Activated CD4-positive, alpha-beta memory T cell treated with anti-CD3 and anti-CD28 coated beads for 36 hours (primary cell): ENCODE measurements at places on chromosomes 13 and 19. TPM values are rescaled to one million over a fixed set of nuclear protein-coding genes. Genes with fewer than 3 reads are reported as not detected.

The RFXANK gene
- 78.1 TPM for total RNA-seq

The LYPD5 gene
- 0.62 TPM for total RNA-seq

The ZNF726 gene
- 15.9 TPM for total RNA-seq

The GAPDHS gene
- total RNA-seq: not detected

The CRX gene
- not detected for total RNA-seq

The TEX26 gene
- total RNA-seq: not detected

The FPR2 gene
- total RNA-seq: not detected

GRCh38 chr13:31950111-31950815 is 81.3 kb upstream of the FRY start:
- no peak for DNase-seq

DNA sequence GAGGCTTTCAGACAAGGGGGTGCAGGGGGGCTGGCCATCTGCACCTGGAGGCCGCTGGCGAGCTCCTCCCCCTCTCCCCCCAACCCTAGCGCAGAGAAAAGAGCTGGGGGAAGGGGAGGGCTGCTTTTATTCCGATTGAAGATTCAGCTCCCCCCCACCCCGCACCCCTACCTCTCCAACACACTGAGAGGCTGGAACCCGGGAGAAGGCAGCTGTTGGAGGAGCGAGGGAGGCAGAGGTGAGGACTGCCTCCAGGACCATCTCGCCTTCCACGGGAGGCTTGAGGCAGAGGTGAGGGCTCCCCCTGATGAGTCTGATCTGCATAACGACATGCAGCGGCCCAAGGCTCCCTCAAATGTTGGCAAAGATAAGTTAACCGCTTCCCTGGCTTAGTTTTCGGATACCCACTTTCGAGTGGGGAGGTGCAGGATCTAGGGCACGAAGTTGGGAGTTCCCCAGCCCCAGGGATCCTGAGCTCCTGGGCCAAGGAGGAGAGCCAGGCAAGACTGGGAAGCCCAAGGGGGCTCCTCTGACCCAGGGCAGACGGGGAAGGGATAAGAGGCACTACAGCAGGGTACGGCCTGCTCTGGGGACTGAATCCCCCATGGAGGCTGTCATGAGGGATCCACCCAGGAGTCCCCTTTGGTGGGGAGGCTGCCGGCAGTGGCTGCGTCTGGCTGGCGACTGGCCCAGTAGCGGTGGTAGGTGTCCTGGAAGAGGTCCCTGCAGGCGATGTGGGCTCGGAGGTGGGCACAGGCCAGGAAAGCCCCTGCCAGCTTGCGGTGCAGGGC is 1.2 kb upstream of the NUMBL start:
- peak; percentile 25 for DNase-seq

GRCh38 chr13:73715911-73716510 is 418.2 kb downstream of the KLF12 start:
- DNase-seq: no peak

DNA sequence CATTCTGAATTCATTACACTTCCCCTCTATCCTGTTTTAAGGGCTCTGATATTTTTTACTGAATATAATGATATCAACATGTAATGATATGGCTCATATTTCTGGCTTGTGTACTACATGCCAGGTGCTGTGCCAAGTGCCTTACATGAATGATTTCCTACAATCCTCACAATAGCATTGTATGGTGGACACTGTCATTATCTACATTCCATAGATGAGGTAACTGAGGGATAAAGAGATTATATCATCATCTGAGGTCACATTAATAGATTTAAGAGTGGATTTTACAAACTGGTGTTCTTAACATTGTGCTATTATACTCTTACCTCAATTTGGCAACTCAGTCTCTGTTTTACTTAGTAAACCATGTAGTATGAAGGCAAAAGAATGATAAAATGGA is 502.0 kb downstream of the LIG4 start:
- DNase-seq: no peak

GRCh38 chr13:29125191-29125933 is 305.2 kb downstream of the MTUS2 start:
- no peak for DNase-seq

GRCh38 chr13:61144301-61144700 is 271.3 kb downstream of the PCDH20 start:
- DNase-seq: no peak

DNA sequence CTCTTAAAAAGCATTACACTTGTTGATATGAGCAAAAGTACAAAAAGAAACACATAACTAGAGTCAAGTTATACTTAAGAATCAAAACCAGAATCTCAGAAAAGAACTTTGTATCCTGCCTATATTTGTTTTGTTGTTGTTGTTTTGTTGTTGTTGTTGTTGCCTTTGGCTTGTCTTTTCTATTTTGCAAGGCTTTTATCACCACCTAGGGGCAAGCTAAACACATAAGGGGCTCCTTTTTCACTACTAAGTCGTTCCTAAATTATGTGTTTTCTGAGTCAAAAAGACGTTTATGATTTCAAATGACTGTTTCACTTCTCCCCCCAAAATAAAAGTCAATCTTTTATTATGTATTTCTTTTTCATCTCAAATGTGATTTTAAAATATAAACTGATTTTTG is 250.2 kb downstream of the RBM26 start:
- DNase-seq: no peak

DNA sequence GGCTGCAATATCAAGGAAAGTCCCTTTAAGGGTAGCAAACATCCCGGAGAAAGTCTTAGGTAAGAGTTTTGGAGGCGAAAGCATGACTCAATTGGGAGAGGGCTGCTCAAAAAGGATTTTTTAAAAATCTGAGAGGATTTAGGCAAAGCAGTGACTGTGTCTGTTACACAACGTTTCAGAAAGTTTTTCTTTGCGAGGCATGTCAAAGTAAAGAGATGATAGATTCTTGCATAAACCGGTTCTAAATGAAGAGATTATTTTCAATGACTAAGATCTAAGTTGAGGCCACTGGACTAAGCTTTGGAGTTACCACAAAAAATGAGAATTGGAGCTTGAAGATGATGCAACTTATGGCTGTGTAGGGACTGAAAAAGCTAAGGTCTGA is 43.7 kb upstream of the ENOX1 start:
- no peak for DNase-seq

DNA sequence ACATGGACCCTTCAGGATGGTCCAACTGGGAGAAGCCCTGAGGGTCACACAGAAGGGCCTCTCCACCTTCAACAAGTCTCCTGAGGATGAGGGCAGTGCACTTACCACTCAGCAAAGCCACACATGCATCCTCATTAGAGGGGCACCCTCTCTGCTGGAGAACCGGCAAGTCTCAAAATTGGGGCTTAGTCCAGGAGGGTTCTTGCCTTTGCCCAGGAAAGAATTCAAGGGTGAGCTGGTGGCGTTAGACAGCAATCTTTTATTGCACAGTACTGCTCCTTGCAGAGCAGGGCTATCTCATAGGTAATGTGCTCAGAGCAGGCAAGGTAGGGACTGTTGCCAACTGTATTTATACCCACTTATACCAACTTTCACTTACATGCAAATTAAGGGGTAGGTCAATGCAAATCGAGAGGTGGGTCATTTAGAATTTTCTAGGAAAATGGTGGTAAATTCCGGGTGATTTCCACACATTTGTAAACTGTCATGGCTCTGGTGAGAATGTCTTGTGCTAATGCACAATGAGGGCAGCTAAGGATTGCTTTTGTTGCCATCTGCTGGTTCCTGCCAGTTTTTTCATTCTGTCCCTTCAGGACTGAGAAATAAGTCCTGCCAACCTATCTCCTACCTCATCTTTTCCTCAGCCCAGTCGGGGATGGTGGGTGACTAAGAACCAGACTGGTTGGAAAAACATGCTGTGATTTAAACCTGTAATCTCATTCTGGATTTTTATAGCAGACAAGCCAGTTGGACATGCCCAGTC is 27.8 kb upstream of the IGSF23 start:
- no peak for DNase-seq

- DNase-seq: no peak
These were observed 18.0 kb downstream of the C19orf81 start for GRCh38 chr19:50667177-50667758.

DNA sequence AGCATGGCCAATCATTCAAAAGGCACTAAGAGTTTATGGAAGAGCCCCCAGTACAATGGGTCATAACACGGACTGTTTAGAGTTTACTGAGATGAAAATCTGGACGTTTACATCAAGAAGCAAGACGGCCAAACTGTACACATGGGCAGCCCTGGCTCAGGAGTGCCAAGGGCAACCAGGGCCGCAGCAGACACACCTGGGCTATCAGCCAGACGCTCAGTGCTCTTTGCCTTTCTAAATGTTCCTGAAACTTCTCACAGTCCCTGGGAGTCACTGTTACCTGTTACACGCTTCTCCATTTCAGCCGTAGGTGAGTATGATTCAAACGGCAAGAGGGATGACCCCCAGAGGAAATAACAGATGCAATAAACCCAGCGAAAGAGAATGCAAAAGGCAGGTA is 64.5 kb downstream of the ABCC4 start:
- no peak for DNase-seq

GRCh38 chr13:32044446-32044845 is 12.9 kb downstream of the FRY start:
- no peak for DNase-seq

DNA sequence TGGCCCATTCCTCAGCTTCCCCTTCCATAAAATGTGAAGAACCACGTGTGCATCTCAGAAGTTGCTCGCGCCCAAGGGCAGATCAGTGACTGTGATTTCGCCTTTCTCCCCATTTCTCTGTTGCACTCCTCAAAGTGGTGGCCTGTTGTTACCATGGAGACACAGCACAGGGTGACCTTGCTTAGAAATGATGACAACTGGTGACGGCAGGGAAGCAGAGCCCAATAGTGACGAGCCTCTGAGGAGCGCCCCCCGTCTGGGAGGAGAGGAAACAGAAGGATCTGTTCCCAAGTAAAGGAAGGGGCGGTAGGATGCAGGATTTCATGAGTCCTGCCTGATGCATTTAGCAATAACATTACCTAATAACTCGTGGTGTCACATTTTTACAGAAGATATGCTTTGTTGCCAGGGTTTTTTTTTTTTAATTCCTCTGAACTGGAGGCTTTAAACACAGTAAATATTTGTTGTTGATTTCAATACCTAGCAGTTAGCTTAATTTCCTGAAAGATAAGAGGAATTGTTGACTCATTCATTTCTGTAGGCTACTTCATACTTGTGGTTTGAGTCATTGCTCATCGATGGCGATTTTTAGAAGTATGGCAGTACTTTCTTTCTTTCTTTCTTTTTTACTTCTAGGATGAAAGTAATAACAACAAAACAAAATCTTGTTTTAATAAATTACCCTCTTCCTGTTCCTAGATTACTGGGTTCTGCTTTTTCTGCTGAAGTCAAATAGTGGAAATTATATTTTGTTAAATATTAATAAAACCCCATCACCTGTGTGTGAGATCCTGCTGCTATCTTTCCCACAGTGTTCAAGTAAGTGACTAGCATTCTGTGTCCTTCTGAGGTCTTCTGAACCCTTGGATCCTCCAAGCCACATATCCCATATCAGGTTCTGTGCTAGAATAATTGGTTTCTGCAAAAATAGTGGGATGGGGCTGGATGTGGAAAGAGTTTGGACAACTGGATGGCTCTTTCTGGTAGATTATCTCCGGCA is 36.0 kb downstream of the MBNL2 start:
- DNase-seq: peak; percentile 45

DNA sequence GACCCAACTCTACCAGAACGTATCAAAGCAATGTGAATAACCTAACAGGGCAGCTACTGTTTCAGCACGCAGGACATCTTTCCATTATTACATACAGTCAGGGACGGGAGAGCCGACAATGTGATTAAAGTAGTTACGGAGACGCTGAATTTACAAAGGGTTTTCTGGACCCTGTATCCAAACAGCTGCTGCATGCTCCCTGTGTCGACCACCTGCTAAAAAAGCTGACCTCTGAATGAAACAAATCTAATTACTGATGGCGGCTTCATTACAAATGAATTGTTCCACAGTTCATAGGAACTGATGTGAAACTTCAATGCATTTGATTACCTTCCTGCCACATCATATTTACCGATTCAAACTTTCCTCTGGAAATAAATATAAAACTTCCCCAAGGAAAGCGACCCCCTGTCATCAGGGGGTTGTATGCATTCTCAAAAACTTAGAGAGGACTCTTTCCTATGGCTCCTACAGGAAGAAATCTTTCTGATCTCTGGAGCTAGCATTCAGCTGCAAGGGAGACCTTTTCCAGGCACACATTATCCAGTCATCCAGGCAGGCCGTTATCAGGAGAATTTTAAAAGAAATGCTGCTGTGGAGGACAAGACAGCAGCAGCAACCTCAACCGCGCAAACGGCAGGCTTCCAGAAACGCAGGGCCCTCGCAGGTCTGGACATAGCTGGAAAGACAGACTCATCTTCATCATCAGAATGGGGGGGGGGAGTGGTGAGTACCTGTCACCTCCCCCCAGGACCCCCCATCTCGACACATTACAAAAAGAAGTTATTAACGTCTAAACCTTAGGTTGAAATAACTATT is 3.1 kb downstream of the EFNB2 start:
- DNase-seq: no peak

- no peak for DNase-seq
These were observed 17.5 kb downstream of the CUL4A start for GRCh38 chr13:113226873-113227450.

GRCh38 chr19:1253514-1254080 is 5.2 kb downstream of the MIDN start:
- no peak for DNase-seq
